SJSA1 (cell line): ENCODE measurements at places on chromosomes 13 and 19.

- DNase-seq, result no peak
Measured at GRCh38 chr19:53662209-53662608, 30.4 kb downstream of the DPRX start.

DNA sequence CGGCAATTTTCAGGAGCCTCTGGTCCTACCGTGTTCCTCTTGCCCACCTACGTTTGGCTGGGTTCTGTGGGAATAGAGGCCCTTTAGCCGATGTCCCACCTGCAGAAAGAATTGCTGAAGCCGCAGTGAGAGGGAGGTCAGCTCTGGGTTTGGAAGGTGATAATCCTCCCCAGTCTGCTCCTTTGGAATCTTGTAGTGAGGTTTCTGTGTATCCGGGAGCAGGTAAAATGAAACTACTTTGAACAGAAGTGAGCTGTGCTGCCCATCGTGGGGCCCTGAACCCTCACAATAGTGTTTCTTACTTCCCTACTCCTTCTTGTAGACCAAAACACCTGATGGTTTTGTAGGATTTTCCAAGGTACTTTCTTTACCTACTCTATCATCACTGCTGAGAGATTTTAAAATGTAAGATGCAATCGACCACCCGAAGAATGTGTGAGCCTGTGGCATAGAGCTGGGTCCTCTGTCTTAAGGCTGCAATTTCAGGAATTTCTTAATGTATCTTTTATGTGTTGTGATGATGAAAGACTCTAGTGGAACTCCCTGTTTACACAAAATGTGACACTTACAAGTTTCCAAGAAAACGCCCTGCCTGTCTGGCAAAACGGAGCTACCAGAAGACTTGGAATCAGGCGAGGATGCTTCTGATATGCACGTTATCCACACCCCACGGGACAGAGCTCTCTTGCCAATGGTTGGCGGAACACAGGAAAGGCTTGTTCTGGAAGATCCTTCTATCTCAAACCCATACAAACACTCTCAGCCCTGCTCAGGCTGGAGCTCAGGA lies 76.1 kb downstream of the RGCC start:
- no peak for DNase-seq

DNA sequence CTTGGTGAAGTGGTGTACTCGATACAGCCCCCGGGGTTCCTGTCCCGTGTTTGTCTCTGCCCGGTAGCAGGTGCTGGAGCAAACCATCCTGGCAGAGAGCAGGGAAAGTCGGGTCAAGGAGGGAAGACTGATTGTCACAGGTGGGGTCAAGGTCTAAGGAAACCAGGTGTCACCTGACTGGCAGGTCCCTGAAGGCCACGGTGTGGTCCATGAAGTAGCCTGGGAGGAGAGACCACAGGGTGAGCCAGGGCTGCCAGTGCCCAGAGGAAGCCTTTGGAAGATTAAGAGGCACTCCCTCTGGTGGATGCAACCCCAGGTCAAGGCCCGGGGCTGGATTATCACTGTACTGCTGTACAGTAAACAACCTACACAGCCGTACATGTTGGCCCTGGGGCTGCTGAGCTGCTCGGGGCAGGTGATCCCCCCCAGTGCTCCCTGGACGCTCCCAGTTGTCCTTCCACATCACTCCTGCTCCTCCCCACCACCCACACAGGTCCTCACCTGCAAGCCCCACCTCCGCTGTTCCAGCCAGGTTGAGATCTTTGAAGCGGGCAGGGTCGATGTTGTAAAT lies 6.0 kb upstream of the CCER2 start:
- DNase-seq, result no peak

- peak; percentile 50 for DNase-seq
Measured at GRCh38 chr19:11737964-11738745, 591 bp downstream of the ZNF823 start.

DNA sequence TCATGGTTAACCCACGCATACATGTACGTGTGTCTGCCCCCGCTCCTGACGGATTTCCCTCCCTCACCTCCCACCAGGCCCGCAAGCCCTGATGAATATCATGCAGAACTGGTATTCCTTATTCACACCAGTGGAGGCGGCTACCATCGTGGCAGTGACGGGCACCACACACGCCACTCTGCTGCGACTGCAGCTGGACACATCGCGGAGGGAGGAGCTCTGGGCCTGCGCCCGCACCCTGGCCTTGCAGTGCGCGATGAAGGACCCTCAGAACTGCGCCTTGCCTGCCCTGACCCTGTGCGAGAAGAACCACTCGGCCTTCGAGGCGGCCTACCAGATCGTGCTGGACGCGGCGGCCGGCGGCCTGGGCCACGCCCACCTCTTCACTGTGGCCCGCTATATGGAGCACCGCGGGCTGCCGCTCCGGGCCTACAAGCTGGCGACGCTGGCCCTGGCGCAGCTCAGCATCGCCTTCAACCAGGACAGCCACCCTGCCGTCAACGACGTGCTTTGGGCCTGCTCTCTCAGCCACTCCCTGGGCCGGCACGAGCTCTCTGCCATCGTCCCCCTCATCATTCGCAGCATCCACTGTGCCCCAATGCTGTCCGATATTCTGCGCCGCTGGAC lies 35.0 kb downstream of the ZSWIM4 start:
- DNase-seq, result no peak

DNA sequence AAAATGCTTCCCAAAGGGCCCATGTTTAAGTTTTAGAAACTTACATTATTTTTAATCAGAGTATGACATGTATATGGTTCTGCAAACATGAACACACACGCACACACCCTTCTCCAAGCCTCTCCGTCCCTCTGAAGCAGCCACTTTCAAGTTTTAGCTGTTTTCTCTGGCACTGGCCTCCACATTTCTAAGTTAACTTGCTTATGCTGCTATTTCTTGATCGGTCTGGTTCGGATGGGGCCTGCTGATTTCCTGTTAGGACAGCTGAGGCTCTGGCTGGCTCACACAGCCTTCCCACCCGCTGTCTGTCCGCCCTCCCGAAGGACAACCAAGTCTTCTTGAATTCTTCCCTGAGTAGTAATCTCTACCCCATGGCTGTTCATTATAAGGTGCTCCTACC lies 4.4 kb downstream of the SPC24 start:
- DNase-seq, result no peak

DNA sequence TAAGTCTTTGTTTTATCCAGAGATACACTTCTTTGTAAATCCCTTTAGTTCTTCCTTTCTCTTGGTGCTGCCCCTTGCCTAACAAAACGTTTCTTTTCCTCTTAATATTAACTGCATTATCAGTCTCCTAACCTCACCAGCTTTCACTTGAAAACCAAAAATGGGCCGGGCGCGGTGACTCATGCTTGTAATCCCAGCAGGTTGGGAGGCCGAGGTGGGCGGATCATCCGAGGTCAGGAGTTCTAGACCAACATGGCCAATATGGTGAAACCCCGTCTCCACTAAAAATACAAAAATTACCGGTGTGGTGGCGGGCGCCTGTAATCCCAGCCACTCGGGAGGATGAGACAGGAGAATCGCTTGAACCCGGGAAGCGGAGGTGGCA lies 329.8 kb upstream of the MIR17HG start:
- no peak for DNase-seq

- no peak for DNase-seq
Measured at GRCh38 chr19:43809762-43810696, 7.8 kb upstream of the LYPD5 start.

- no peak for DNase-seq
Measured at GRCh38 chr19:56118666-56119581, 2.2 kb downstream of the ZNF787 start.

DNA sequence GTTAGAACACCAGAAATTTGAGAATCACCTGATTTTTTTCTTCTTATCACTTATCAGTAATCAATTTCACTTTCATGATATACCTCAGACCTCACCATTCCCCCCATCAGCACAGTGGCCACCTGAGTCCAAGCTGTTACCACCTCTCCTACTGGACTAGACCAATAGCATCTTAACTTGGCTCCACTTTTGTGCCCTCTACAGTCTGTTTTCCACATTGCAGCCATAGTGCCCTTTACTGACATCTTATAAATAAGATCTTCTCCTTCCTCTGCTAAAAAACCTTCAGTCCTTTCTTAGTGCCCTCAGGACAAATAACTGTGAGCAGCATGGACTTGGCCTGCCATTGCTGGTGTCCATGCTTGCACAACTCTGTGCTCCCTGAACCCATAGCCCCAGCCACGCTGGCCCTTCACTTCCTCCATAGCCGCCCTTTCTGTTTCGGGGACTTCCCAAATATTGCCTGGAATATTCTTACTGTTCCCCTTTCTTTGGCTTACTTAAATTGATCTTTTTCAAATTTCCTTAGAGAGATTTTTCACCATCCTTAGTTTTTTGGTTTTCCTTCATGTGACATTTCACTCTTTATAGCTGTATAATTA lies 380.8 kb downstream of the LMO7 start:
- no peak for DNase-seq

DNA sequence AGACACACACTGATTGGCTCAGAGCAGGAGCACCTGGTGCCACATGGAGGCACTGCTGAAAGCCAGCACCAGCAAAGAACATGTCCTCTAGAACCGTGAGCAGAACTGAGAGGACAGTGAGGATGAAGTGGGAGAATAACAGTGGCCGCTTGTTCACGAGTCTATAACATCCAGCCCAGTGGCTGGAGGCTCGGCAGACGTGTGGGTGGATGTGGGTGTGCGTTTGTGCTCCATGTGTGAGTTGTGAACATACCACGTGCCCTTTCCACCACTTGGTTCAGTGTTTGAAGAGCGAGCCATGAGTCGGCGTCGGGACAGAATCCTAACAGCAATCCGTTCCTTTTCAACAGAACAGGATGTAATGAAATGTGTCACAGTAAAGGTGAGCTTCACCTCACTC lies 113.0 kb downstream of the SOX1 start:
- peak; percentile 40 for DNase-seq

DNA sequence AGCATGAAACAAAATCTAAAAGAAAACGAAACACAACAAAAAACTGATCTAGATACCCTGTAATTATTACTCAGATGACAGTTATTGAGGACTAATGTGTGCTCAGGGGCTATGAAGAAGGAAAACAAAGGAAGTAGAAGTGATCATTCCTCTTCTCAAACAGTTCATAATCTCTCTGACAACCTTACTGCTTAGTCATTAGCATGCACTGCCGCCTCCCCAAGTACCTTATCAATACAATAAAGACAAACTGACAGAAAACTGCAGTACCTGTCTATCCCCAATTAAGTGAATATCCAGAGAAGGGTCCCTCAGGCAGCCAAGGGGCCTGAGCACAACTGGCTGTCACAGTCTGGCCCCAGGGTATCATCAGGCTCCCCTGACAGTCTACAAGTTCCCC lies 22.0 kb upstream of the POU4F1 start:
- no peak for DNase-seq

- DNase-seq, result no peak
Measured at GRCh38 chr19:18278521-18279265, 2.7 kb downstream of the JUND start.

- DNase-seq, result no peak
Measured at GRCh38 chr19:47490847-47491246, 6.8 kb upstream of the KPTN start.
